ENCODE measurements at places on chromosomes 4 and X.

DNA sequence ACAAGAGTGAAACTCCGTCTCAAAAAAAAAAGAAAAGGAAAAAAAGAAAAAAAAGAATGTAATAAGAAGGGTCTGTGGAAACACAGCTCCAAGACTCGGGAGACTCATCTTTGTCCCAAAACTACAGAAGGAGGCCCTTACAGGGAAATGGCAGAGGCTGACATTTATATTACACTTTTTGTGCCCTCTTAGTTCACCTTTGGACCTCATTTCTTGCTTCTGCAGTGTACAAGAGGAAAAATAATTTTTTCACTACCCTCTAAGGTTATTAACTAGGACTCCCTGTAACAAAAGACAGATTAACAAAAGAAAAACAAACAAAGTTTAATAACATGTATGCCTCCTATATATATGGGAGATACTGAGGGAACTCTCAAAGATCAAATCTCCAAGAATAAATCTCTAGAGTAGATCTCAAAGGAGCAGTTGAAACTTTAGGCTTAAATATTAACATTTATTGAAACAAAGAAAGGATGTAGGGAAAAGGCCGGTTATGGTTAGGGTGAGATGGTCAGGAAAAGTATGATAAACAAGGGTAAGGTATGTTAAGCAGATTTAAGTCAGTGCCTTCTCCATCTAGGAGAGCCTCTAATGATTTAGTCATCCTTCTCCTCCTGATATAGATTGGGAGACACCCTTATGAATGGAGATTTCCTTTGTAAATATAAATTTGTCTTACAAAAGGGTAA is 121.3 kb upstream of the JADE1 start:
- DNase-seq = no peak

DNA sequence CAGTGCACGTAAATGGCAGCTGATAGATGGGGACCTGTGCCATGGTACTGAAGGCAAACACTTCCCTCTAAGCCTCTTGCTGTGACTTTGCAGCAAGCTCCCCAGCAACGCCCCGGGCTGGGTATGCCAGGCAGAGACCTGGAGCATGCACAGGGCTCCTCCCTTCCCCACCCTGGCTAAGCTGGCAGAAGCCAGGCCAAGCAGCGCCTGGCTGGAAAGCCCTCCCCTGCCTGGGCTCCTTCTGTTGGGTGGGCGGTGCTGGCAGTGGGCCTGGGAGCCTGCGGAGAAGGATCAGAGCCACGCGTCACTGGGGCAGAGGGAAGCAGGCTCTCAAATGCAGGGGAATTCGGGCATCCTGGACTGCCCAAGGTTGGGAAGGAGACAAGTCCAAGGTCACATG is 3.6 kb downstream of the ATP2B3 start:
- DNase-seq = no peak

- DNase-seq = no peak
Observed at GRCh38 chr4:107725281-107725859, 5.3 kb upstream of the PAPSS1 start.

GRCh38 chr4:145934434-145935047 is 4.1 kb downstream of the ZNF827 start:
- no peak for DNase-seq

- no peak for DNase-seq
Observed at GRCh38 chrX:150517303-150517910, 51.0 kb upstream of the MTM1 start.

DNA sequence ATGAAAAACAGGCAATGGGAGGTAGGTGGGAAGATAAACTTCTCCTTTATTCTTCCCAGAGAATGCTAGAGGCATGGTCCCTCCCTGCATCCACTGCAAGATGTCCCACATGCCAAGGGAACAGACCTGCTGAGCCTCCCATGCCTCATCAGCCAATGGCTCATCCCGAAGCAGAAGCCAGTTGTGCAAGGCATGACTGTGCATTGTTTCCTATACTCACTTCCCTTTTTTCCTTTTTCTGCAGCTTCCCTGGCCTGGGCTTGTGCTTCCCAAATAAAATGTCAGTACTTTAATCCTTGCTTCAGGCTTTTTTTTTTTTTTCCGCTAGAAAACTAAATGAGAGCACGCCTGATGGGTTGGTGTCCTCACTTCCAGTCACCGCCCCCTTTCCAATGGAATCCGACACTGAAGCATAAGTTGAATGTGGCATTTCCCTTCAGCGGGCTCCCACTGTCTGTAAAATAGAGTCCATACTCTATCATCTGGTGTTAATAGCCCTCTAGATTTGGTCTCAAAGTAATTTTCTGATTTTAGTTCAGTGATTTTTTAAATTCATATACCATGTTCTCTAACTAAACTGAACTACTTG is 239.0 kb upstream of the JADE1 start:
- DNase-seq = no peak

DNA sequence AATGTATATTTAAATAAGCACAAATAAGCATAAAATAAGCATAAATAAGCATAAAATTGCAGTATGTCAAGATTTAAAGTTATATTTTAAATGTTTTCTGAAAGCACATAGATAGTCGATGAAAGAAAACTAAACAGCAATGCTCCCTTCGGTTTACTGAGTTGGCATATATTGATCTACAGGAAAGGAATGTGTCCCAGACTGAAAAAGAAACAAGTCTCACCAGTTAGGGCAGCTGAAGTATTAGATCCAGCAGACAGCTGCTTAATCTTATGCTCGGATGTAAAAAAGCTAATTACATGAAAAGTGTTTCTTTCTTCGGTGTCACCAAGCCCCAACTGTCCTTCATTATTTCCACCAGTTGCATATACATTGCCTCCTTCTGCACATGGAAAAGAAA is 8.7 kb downstream of the RPGR start:
- no peak for DNase-seq
